Activated CD4-positive, alpha-beta T cell treated with anti-CD3 and anti-CD28 coated beads for 4 hours (primary cell): ENCODE measurements at places on chromosomes 7 and 10.

DNA sequence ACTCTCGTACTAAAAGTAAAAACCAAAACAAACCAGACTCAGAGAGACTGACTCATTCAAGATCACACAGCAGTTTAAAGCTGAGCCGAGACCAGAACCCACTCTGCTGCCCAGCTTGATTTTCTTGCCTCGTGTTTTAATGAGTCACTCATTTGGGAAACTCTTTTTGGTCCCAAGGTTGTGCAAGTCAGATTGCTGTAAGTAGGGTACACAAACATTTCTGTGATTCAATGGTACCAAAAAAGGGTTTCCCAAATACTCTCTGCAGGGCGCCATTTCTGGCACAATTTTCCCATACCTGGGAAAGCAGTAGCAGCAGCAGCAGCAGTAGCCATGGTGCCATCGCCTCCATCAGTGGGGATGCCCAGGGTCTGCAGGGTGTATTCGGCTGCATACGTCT, 69.9 kb downstream of the ASAH2B start:
- no peak for DNase-seq

- DNase-seq = no peak
Observed at GRCh38 chr7:123643495-123644441, 11.9 kb upstream of the LMOD2 start.

DNA sequence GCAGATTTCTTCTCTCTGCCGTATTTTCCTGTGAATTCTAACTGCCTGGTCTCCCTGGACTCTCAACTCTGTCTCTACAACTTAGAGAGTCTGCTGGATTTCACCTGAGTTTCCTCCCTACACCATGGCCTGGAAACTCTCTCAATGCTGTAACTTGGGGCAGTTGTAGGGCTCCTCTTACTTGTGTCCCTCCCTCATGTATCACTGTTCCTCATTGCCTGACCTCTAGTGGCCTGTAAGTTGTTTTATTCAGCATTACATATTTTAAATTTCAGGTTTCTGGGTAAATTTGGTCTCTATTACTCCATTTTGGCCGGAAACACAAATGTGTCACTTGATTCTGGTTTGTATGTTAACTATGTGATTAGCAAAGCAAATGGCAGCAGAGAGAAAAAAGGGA, 70.9 kb downstream of the DYNC1I1 start:
- no peak for DNase-seq

- DNase-seq = no peak
Observed at GRCh38 chr10:20890491-20891337, 6.4 kb downstream of the NEBL start.
